Activated B cell treated with CpG ODN at 0.5 μM for 24 hours (primary cell): ENCODE measurements at places on chromosomes 4 and X. TPM values are rescaled to one million over a fixed set of nuclear protein-coding genes. Genes with fewer than 3 reads are reported as not detected.

DNA sequence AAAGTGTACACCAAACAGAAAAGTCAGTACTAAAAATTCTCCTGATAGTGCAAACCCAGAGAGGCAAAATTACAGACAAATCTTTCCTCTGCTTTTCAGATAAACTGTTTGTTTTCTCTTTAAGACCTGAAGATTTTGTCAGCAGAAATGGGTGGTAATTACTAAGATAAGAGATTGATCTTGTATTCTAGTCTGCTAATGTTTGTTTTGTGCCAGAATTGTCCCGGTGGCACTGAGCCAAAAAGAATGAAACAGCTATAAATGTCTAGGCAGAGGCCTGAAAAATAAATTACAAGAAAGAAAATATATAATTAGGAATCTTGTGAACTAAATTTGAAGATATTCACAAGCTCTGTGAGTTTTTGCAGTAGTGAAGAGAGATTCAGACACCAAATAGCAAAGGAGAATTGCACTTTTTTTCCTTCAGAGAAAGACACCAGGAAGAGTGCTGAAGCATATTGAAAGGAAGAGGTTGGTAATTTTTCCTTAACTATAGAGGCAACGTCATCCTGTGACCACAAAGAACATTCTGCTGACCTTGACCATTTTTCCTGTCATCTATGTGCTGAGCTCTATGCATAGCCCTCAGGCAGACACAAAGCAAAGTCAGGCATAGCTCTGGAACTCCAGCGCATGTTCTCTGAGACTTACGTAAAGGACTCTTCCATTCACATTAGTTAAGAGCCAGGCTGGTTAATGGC lies 314.5 kb upstream of the RASGEF1B start:
- DNase-seq = no peak
- no peaks in the 10 kb centered on the region for H3K27me3 ChIP-seq
- no peak overlapping the region for H3K4me3 ChIP-seq
- peaks cover 14% of the 10 kb centered on the region for H3K4me1 ChIP-seq
- H3K36me3 ChIP-seq = no peaks in the 10 kb centered on the region

- no peak overlapping the region for H3K4me3 ChIP-seq
- no peaks in the 10 kb centered on the region for H3K4me1 ChIP-seq
- no peak for DNase-seq
- no peaks in the 10 kb centered on the region for H3K27me3 ChIP-seq
Observed at GRCh38 chr4:126441173-126442035, 1126.6 kb downstream of the FAT4 start.

DNA sequence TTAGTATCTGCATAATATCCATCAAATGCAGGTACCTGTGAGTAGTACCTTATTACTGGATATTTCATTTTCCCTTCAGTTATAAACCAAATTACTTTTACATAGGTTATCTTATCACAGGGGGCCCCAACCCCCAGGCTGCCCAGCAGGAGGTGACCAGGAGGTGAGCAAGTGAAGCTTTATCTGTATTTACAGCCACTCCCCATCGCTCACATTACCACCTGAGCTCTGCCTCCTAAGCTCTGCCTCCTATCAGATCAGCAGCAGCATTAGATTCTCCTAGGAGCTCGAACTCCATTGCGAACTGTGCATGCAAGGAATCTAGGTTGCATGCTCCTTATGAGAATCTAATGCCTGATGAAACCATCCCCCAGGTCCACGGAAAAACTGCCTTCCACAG lies 6.3 kb downstream of the PRSS12 start:
- H3K27ac ChIP-seq = no peak overlapping the region
- no peaks in the 10 kb centered on the region for H3K4me1 ChIP-seq
- no peak for DNase-seq
- H3K4me3 ChIP-seq = no peak overlapping the region
- peaks cover 25% of the 10 kb centered on the region for H3K27me3 ChIP-seq
- H3K36me3 ChIP-seq = no peaks in the 10 kb centered on the region

DNA sequence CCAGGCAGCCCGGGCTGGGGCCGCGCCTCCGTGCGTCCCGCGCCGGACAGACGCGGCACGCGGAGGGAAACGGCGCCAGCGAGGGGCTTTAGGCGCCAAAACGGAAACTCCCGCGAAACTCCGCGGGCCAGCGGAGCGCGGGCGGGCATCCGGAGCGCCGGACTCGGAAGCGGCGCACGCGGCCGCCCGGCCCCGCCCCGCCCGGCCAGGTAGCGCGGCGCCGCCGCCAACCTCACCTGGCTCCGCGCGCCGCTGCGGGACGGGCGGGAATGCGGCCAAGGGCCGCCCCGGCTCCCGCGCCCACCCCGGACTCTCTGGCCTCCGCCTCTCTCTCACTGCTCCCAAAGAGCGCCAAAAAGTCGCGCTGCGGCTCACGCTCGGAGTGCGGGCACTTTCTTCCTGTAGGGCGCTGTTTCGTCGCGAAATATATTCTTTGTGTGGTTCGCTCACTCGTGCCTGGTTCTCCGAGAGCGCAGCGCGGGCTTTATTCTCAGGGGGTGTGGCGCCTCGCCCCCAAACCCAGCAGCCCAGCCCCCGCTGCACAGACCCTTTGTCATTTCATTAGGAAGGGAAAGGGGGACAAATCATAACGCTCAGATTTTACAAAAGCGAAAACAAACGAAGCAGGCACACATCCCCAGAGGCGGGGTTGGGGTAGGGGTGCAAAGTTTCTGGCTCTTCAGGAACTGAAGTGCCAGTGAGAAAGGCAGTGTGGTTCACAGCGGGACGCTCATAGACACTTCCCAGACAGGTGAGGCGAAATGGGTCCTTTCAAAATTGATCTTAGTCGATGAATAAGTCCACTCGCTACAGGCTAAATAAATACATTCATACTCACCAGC lies 961 bp upstream of the MBNL3 start:
- peaks cover 6% of the 10 kb centered on the region for H3K36me3 ChIP-seq
- peak overlapping the region; percentile 96 for H3K27ac ChIP-seq
- peak overlapping the region; percentile 93 for H3K4me3 ChIP-seq
- peaks cover 52% of the 10 kb centered on the region for H3K4me1 ChIP-seq
- H3K27me3 ChIP-seq = no peaks in the 10 kb centered on the region

DNA sequence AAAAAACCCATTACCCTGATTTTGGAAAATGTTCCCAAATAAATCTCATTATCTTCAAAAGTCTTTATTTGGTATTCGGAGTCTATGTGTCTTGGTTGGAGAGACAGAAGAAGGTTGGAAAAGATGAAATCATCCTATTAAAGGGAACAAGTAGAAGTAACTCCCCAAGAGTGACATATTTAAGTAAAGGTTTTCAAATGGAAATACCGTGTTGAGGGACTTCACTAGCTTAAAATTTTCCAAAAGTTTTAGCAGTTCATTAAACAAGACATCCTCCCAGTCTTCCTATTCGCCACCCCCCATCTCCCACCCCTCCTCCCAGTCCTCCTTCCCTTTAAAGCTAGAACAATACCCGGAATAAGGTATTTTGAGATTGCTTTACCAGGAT lies 62.7 kb upstream of the CCDC160 start:
- no peak overlapping the region for H3K27ac ChIP-seq
- H3K4me3 ChIP-seq = peak overlapping the region; percentile 94
- DNase-seq = no peak
- H3K27me3 ChIP-seq = peaks cover 3% of the 10 kb centered on the region

The EPGN gene
- not detected in 2 replicates for total RNA-seq

DNA sequence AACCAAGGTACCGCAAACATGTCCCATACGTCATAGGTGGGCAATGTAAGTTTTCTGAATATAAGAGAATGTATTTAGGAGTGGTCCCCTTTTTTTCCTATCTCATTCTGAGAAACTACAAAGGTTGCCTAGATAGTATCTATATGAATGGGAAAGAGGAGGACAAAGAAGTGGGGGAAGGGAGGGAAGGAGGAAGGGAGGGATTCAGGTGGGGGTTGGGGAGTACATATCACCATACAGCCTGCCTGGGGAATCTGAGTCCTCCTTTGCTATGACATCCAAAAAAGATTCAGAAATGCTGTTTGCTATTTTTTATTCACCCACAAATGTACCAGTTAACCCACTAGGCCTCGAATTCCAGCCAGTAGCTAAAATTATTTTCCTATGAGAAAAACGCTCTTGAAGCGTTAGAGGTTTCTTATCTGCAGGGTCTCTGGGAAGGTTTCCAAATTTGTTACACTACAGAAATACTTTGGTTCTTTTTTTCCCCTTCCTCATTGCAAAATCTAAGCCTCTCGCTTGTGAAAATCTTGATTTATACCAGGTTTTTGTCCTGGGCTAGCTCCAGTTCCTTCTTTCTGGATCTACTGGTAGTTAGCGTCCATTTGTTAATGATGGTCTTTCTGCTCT lies 212.9 kb downstream of the NSUN7 start:
- no peak overlapping the region for H3K27ac ChIP-seq
- no peaks in the 10 kb centered on the region for H3K4me1 ChIP-seq
- no peak overlapping the region for H3K4me3 ChIP-seq
- DNase-seq = no peak
- H3K36me3 ChIP-seq = no peaks in the 10 kb centered on the region

- H3K27ac ChIP-seq = no peak overlapping the region
- no peak for DNase-seq
- H3K4me1 ChIP-seq = no peaks in the 10 kb centered on the region
- H3K27me3 ChIP-seq = peaks cover 3% of the 10 kb centered on the region
Observed at GRCh38 chr4:1492651-1493539, 86.7 kb upstream of the NKX1-1 start.

The FGF5 gene
- total RNA-seq = not detected in 2 replicates

GRCh38 chr4:38928974-38929373 lies 61.4 kb downstream of the FAM114A1 start:
- no peak overlapping the region for H3K27ac ChIP-seq
- no peaks in the 10 kb centered on the region for H3K4me1 ChIP-seq
- no peak for DNase-seq
- H3K36me3 ChIP-seq = peaks cover 2% of the 10 kb centered on the region
- H3K4me3 ChIP-seq = no peak overlapping the region

The RPA4 gene
- total RNA-seq = 0.81 and 0.86 TPM in 2 replicates
